ENCODE measurements at places on chromosomes 2 and 18.

DNA sequence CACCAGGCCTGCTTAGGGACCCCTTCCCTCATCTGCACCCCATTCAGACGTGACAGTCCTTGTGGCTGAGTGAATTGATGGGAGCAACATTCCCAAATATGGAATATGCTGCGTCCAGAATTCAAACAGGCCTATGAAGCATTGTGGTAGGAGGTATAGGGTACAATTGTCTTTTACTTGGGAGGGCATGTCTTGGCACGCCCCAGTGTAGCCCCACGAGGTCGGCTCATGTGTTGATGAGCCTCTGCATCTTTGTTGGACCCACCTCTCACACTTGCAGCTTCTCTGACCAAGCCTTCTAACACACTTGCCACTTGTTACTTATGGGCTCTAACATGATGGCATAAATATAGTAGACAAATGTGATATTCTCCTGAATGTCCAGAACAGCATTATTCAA, 1.6 kb downstream of the TIMM21 start:
- no peak for DNase-seq

DNA sequence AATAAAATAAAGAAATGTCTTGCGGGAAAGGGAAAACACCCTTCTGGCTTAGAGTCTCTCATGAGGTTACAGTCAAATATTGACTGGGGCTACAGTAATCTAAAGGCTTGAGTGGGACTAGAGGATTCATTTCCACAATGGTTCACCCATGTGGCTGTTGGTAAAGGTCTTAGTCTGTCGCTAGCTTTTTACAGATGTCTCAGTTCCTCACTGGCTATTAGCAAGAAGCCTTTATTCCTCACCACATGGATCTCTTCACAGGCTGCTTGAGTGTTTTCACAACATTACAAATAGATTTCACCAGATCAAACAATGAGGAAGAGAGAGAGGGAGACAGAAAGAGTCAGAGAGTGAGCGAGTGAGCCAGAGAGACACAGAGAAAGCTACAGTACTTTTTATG, 8.3 kb upstream of the ZC3H15 start:
- DNase-seq = no peak

GRCh38 chr2:152558158-152558984, 158.9 kb downstream of the PRPF40A start:
- no peak for DNase-seq

DNA sequence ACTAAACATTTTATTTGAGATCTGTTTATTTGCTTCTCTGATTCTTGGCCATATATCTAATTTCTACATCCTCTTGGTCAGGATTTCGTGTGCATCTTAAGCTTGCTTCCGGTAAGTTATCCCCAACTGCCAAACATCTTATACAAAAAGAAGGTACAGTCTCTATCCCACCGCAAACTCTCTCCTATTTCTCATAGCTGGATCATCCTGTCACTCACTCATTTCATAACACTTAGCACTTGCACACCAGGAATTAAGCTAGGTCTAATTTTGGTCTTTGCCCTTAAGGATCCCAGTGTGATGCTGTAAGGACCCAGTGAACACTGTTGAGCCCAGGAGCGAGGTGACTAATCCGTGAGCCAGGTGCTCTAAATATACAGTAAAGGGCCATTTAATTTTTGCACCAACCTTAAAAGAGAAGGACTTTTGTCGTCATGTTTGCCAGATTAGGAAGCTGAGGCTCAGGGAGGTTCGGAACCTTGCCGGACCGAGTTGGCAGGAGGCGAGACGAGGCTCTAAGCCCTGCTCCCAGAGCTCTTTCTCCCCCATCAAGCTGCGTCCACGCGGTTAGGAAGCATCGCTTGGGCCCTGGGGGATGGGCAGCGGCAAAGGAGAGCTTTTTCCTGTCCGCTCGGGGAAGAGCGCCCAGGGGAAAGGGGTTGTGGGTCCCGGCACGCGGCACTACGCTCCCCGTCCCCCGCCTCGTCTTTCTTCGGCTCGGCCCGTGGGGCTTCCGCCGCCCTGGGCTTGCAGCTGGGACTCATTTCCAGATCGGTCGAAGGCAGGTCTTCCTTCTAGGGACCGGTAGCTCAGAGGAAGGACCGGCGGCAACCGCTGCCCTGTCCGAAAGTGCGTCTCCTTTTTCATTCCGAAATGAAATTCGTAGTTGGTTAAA, 4.1 kb upstream of the ITPRIPL1 start:
- DNase-seq = peak; percentile 46

DNA sequence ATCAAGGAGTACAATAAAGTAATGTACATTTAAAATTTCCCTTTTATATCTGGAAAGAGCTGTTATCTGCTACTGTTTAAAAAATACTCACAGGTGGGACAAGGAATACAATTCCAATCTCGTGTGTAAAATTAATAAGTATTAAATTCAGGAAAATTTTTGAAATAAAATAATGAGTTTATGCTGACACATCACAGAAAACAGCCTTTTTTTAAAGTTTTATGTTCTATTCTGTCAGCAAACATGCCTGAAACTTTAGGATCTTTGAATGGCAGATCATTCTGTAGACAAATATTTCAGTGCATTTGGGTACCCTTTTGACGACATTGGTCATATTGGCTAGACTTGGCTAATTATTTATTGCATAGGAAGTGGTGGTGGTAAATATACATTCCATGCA, 254.4 kb upstream of the ETAA1 start:
- no peak for DNase-seq

- DNase-seq = no peak
These were observed 211.4 kb downstream of the SH3RF3 start for GRCh38 chr2:109340381-109340780.

GRCh38 chr18:72826736-72827135, 41.1 kb downstream of the NETO1 start:
- no peak for DNase-seq

GRCh38 chr2:167478196-167478595, 589.9 kb downstream of the XIRP2 start:
- DNase-seq = no peak

DNA sequence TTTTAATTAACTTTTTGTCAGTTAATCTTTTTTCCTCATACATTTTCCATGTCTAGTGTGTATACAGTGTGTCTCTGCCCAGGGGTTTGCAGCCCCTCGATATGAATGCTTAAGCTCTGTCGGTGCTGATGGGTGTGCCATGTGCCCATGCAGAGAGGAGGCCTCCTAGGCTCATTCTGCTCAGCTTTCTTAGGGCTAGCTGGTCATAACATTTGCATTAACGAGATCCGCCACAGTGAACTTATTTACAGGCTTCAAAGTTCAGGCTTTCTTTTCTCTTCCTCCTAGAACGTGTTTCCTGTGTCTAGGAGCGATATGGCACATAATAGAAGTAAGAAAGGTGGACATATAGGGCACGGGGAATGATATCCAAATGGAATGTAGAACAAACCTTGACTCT, 783.3 kb downstream of the PLCL1 start:
- no peak for DNase-seq

- DNase-seq = no peak
These were observed 268.3 kb downstream of the DYSF start for GRCh38 chr2:71721669-71722068.

DNA sequence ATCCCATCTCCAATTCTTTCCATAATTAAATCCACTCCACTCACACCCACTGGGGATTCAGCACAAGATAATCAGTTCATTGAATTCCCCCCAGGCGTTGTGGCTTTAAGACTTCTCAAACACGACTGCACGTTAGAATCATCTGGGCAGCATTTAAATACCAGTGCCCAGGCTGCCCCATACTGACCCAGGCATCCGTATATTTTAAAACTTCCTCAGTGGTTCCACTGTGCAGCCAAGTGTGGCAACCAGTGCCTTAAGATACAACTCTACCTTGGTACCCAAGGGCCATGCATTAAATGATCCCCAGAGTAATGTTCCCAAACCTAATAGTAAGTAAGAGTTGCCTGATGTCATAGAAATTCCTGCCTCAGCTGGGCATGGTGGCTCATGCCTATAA, 54.3 kb upstream of the BZW1 start:
- DNase-seq = no peak

DNA sequence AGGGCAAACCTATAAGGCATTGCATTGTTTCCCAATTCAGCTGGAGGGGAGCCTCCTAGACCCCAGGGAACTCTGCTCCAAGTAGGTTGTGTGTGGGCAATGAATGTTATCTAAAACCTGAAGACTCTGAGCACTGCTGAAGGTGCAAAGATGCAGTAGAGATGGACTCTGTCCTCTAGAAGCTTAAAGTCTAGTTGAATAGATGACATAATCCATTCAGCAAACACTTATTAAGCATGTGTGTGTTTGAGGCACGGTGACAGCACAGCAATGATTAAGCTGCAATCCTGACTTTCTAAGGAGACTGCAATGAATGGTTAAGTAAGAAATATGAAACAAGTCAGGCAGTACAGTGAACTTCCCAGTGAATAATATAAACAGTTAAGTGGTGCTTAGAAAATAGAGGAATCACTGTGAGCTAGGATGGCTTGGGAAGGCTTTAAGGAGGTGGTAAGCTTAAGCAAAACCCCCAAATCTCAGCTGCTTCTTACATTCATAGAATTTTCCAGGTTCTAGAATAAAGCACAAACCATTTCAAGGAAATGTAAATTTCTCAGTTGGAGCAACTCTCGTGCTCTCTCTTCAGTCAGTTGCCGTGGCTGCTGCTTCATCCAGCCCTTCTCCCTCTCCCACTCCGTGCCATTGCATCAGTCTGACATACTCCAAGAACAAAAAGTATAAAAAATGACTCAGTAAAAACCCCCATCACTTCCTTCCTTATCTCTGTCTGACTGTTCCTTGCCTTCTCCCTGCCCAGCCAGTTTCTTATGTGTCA, 19.1 kb downstream of the MXD1 start:
- DNase-seq = peak; percentile 13

DNA sequence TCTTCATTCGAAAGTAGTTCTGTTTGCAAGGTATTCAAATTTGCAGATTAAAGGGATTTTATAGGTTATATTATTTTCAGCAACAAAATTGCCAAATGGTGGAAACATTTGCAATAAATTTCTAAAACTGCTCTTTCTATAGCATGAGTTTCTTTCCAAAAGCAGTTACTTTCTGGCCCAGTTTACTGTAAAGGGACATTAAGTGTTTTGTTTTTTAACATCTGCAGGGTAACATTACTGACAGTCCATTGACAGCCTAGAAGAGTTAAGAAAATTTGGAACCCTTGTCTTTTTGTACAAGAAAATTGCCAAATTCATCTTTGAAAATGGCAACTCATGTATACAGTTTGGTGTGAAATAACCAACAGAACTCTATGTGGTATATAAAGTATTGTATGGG, 375.1 kb downstream of the SETBP1 start:
- DNase-seq = no peak

DNA sequence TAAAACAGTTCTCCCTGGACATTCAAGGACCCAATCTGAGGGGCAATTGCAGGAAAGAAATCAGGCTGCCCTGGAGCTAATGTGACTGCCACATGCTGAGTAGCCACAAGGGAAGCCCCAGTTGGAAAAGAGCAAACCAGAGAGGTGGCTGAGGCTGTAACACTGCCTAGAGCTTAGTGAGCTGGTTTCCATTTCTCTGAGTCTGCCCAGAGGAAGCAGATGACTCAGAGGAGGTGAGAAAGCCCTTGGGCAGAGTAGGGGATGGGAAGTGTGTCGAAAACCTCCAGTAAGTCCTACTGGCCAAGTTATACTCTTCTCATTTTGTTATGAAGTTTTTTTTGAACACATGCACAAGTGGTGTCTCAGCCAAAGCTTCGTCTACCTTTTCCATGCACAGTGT, 753.0 kb downstream of the CNTNAP5 start:
- no peak for DNase-seq

- DNase-seq = no peak
These were observed 251.4 kb upstream of the UBE2E3 start for GRCh38 chr2:180728928-180729559.

- no peak for DNase-seq
These were observed 191.8 kb downstream of the LPIN1 start for GRCh38 chr2:11938196-11938595.

- DNase-seq = no peak
These were observed 380.6 kb downstream of the TSN start for GRCh38 chr2:122136056-122136455.

GRCh38 chr18:23784832-23785245, 95.6 kb downstream of the LAMA3 start:
- no peak for DNase-seq

GRCh38 chr18:10965119-10965518, 184.2 kb downstream of the PIEZO2 start:
- DNase-seq = no peak

- no peak for DNase-seq
These were observed 6.9 kb upstream of the CXCR4 start for GRCh38 chr2:136124805-136125204.

GRCh38 chr2:219506153-219506801, 7.6 kb downstream of the GMPPA start:
- no peak for DNase-seq

DNA sequence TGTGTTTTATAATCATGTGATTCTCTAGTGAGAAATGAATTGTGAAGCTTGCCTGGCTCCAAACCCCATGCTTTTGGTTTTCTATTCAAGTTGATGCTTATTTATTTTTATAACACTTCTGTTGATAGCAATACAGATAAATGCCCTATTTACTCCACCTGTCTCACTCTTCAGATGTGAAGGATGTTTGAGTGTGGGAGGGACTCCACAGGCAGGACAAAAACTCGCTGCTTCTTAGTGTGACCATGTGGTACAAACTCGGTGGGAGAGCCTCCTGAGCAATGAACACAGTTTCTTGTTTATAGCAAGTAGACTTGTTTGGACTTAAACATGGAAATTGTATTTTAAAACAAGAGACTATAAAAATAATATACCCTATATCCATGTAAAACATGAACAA, 219.7 kb downstream of the GULP1 start:
- no peak for DNase-seq

- no peak for DNase-seq
These were observed 78.5 kb upstream of the RPL31 start for GRCh38 chr2:100923461-100924060.

DNA sequence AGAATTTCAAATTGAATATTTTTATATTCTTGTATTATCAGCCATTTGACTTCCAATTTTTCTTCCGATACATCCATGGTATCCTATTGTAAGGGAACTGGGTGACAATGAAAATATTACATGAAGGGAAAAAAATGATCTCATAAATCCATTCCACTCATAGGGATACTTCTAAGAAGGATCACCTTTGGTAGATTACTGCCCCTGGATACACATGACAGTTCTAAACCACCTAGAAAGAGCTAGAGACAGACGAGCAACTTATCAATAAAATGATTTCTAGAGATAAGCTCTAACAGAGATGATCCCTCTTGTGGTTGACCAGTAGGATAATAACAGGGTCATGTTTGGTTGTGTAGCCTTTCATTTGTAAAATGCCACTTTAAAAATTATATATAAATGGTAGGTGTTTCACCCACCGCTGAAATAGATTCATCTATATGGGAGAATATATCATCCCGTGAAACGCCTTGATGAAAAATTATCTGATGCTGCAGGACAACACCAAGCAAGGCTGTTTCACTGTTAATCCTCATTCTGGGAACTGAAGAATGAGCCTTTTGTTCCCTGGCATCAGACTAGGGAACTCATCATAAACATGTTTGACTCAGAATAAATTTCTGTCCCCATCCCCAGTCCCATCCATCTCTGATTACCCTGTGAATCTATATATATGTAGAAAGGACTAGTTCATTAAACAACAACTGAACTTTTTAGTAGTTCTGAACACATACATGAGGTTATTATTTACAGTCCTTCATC, 180.0 kb downstream of the TCF4 start:
- no peak for DNase-seq

GRCh38 chr2:70779911-70780545, 10.4 kb downstream of the FIGLA start:
- no peak for DNase-seq

- DNase-seq = no peak
These were observed 29.9 kb downstream of the GLS start for GRCh38 chr2:190910341-190911136.

- no peak for DNase-seq
These were observed 167.7 kb downstream of the PLCL1 start for GRCh38 chr2:197972061-197972460.

Measured in activated naive CD4-positive, alpha-beta T cell treated with Interleukin-2 at 50 U/mL for 16 hours (primary cell).